ENCODE measurements at places on chromosomes 2 and 18.

- peak; percentile 41 for DNase-seq
Observed at GRCh38 chr2:208545403-208546042, 138.9 kb downstream of the PTH2R start.

DNA sequence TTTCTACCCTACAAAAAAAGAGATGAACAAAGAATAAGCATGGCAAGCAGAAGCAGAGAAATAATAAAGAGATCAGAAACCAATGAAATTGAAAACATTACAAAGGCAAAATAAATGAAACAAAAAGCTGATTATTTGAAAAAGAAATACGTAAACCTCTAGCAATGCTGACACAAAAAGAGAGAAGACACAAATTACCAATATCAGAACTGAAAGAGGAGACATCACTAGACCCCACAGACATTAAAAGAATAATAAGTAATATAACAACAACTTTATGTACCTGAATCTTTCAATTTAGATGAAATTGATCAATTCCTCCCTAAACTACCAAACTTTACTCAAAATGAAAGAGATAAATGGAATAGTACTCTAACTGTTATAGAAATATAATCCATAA lies 75.9 kb downstream of the TMEM163 start:
- DNase-seq: no peak

DNA sequence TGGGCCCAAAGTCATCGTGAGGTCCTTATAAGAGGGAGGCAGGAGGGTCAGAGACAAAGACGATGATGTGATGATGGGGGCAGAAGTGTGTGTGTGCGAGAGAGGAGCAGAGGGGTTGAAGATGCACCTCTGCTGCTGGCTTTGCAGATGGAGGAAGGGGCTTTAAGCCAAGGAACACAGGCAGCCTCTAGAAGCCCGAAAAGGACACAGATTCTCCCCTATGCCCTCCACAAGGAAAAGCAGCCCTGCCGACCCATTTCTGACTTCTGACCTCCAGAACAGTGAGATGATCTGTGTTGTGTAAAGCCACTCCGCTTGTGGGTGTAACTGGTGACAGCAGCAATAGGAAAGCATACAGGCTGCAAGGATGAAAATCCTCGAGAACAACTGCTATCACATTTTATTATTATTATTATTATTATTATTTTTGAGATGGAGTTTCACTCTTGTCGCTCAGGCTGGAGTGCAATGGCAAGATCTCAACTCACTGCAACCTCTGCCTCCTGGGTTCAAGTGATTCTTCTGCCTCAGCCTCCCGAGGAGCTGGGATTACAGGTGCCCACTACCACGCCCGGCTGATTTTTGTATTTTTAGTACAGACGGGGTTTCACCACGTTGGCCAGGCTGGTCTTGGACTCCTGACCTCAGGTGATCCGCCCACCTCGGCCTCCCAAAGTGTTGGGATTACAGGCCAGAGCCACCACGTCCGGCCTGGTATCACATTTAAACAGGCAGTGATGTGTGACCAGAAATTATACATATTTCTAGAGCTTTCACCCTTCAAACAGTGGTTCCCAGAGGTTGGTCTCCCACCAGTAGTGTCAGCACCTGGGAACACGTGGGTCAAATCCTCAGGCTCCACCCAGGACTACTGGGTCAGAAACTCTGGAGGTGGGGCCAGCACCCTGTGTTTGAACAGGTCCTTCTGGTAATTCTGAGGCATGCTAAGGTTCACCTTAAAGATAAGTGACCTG lies 170.5 kb downstream of the TGIF1 start:
- DNase-seq: no peak

GRCh38 chr2:23096906-23097602 lies 287.9 kb upstream of the KLHL29 start:
- DNase-seq: no peak

- DNase-seq: no peak
Observed at GRCh38 chr2:229748950-229749349, 34.6 kb upstream of the DNER start.

DNA sequence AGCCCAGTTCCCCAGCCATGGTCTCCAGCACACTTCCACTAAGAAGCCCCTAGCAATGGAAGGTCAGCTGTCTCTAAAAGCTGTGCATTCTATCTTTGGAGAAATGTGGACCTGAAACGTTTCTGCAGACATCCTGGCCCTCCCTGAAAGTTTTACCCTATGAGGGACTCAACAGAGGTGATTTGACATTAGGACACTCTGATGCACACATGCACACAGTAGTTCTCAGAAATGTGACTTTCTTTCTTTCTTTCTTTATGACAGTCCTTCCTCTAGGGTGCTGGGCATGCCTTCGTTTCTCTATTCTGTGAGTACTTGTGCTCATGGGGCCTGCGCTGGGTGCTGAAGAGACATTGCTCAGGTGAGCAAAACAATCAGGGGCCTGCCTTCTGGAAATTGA lies 857.3 kb downstream of the RNF144A start:
- DNase-seq: no peak

DNA sequence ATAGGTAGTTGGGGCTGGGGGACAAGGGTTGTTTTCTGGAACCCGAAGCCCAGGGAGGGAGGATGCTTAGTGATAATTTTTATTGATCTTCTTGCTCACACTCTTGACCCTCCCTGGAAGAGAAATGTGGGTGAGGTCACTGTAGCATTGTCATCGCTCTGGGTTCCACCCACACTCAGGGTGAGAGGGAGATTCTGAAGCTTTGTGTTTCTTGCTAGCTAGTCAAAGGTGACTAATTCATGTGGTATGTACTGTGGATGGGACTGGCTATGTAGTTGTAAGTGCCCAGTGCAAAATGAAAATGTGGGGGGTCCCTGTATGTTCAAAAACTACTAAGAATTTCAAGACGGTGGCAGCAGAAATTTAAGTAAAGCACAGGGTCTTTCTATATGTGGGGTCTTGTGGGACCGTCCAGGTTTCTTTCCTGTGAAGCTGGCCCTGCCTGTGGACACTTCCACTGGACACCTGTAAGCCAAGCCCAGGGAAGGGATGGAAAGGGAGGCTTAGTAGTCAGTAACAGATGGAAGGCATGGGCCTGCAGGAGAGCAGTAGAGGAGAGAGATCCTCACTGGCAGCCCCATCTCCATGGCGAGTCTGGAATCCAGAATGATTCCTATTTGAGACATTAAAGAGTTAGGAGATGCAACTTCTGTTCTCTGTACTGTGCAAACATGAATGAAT lies 35.0 kb downstream of the TSN start:
- no peak for DNase-seq

DNA sequence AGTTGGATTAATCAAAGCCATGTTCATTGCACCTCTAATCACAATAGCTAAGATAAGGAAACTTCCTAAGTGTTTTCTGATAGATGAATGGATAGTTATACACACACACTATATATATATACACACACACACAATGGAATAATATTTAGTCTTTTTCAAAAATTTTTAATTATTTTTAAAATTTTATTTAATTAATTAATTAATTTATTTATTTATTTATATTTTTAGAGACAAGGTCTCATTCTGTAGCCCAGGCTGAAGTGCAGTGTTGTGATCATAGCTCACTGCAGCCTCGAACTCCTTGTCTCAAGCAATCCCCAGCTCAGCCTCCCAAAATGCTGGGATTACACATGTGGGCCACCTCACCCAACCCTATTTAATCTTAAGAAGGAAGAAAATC lies 481.0 kb upstream of the TNP1 start:
- no peak for DNase-seq

DNA sequence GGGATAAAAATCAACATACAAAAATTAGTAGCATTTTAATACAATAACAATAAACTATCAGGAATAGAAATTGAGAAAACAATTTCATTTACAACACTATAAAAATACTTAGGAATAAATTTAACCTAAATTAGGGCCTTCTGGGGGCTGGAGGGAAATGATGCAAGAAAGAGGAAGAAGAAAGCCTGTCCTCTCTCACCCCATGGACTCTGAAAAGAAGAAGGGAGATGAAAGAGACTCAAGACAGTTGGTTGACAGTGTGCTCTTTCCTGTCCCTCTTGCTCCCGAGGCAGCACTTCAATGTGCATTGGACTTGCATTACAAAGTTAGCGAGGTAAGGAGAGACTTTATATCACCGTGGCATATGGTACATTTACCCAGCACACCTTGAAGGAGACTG lies 88.5 kb downstream of the VAPA start:
- no peak for DNase-seq

DNA sequence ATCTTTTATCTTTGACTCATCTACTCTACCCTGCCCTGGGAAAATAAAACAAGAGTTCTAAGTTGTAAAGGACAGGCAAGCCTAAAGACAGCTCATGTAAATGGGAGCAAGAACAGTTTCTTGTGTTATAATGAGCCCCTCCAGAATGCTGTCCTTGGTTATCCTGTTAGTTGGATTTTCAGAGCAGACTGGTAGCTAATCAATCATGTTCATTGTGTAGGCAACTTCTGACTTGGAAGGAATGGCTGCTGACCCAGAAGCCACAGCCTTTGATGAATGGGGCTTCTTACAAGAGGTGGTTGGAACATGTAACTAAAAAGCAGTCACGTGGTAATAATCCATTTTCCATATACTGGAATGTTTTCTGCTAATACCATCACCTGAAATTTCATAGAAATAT lies 254.2 kb downstream of the AGPS start:
- no peak for DNase-seq

DNA sequence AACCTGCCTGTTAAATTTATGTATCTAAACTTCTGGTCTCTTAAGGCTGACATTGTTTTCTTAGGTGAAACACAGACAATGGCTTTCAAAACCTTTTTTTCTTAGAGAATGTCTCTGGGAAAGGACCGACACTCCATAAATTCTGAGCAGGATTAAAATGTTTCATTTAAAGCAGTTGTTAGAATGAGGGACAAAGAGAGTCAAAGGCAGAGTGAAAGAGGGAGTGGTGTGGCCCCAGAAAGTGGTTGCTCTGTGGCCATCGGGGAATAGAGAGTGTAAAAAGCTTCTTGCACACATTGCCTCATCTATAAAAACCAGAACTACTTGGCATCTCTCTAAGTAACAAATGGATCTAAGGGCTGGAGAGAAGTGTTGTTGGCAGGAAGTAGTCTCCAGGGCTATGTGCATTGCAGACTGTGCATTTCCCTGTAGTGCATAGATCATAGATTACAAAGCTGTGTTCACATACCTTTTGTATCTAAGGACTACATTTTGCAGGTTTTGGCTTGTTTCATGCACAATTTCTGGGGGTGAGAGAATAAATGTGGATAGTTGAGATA lies 3.6 kb downstream of the RPRM start:
- DNase-seq: no peak

DNA sequence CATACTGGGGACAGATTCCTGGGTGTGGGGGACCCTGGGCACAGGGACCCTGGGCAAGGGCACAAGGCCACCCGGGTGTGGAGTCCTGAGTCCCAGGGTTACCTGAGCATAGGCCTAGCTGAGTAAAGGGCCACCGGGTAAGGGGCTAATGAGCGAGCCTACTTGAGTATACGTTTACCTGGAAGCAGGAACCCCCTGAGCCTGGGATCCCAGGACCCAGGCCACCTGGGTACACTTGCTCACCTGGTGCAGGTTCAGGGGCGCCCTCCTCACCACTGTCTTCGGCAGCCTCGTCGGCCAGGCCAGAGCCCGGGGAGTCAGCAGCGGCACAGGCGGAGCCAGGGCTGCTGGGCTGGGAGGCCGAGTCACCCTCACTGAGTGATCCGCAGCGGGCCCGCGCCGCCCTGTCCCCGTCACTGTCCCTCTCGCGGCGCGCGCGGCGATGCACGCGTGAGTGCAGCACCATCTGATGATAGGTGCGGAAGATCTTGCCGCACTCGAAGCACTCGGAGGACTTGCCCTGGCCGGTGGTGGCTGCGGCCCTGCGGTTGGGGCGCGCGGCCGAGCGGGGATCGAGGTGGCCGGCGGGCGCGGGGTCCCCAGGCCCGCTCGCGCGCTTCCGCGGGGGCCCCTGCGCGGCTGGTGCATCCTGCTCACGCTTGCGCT lies 53.9 kb downstream of the ZNF516 start:
- no peak for DNase-seq

DNA sequence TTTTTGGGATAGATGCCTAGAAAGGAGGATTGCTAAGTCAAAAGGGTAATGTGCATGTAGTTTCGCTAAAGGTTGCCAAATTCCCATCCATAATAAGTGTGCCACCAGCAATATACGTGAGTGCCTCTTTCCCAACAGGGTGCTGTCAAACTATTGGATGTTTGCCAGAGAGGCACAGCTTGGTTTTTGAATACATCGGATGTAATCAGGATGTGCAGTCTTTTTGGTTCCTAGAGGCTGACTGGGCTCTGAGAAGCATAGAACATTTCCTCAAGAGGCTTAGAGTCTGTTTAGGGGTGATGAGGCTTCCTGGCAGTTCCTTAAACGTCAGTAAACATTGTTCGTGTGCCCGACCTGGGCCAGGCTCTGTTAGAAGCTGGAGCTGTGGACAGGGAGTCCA lies 28.0 kb downstream of the AGAP1 start:
- peak; percentile 37 for DNase-seq

DNA sequence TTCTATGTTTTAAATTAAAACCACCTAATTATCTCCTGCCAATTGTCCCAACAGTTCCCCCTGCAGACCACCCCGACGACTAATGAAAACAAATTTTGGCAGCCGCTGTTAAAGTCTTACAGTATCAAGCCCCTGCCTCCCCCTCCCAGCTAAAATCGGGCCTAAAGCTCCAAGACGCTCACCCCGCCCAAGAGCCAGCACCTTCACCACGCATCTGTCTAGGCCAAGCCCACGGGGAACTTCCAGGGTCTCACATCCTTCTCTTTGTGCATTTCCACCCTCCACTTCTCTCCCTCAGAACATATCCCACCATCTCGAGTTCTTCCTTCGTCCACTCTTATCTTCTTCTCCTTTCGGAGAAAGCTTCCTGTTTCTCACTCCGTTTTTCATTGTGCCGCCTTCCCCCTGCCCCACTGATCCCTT lies 445 bp downstream of the PRPF40A start:
- DNase-seq: no peak

GRCh38 chr2:69453475-69454129 lies 16.4 kb upstream of the NFU1 start:
- DNase-seq: no peak
